ENCODE measurements at places on chromosomes 5 and 9.

- no peak for DNase-seq
Measured at GRCh38 chr9:71744754-71745521, 23.4 kb downstream of the CEMIP2 start.

GRCh38 chr5:7209658-7210057, 186.3 kb upstream of the ADCY2 start:
- no peak for DNase-seq

DNA sequence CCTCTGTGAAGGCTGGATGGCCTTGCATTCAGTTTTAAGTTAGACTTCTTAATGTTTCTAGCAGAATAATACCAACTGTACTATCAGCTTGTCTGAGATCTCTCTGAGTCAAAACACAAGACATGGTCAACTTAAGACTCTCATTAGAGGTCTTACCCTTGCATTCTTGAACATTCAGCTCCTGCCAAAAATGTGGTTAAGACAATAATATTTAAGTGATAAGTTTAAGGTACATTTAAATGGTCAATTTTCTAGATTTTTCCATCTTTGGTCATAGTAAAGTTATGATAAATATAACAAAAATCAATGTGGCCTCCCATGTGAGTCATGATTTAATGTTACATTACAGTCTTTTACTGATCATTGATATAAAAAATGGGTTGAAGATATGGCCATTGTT, 75.0 kb downstream of the NR2F1 start:
- DNase-seq: no peak

DNA sequence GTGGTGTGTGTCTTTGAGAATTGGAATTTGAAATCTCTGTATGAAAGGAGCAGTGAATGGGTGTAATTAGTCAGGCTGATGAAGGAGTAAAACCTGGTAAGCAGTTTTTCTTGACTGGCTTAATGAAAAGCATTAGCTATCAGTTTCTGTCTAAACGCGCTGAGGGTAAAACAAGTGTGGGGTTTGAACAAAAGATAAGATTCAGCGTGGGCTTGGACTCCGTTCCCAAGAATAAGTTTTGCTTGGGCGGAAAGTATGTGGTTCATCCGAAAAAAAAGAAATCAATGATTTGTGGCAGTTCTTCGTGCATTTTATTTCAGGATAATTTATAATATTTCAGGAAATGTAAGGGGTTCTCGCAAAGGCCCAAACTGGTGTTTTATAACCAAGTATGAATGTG, 217.3 kb downstream of the NTRK2 start:
- DNase-seq: no peak

- no peak for DNase-seq
Measured at GRCh38 chr5:178476972-178477754, 113.0 kb downstream of the COL23A1 start.

GRCh38 chr9:134406366-134407120, 80.3 kb downstream of the RXRA start:
- no peak for DNase-seq

DNA sequence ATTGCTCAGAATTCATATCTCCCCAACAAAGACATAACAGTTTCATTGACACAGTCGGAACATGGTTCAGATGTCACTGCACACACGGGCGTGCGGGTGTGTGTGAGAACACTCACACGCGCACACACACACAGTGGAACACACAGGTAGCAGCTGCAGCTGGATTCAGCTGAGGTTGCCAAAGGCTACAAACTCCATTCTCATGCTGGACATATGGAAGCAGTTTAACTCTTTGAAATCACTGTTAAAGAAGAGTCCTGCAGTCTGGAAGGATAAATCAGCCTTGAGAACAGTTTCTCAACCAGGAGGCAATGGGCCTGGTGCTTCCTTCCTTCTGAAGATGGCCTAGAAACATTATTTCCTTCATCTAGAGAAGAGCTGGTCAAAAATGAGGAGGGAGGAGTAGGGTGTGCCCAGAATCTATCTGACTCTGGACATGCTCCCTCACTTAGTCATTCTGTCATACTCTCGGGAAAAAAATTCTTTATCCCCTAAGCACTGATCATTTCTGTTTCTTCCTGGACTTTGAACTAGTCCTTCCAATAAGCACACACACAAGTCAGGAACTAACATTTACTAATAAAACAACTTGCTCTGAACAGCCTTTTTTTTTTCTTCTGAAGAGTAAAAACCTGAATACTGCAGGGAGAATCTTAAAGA, 160.6 kb downstream of the ZDHHC21 start:
- DNase-seq: no peak

GRCh38 chr9:749716-750115, 91.8 kb upstream of the DMRT1 start:
- DNase-seq: no peak

GRCh38 chr5:35852084-35852734, 4.5 kb upstream of the IL7R start:
- DNase-seq: peak; percentile 76

DNA sequence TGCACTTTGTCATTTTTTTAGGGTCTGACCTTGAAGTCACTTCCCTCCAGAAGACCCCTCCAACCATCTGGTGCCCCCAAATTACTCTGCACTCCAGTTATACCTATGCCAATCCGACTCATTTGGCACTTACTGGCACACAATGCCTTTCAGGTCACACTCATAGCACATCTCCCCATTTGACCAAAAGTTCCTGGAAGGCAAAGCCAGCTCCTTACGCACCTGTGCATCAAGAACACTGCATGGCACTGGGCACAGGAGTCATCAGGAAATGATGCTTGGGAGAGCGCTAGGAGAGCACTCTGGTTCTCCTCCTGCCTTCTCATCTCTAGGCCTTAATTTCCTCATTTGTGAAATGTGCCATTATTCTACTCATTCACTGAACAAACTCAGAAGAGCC, 2.9 kb downstream of the TNIP1 start:
- DNase-seq: peak; percentile 41

DNA sequence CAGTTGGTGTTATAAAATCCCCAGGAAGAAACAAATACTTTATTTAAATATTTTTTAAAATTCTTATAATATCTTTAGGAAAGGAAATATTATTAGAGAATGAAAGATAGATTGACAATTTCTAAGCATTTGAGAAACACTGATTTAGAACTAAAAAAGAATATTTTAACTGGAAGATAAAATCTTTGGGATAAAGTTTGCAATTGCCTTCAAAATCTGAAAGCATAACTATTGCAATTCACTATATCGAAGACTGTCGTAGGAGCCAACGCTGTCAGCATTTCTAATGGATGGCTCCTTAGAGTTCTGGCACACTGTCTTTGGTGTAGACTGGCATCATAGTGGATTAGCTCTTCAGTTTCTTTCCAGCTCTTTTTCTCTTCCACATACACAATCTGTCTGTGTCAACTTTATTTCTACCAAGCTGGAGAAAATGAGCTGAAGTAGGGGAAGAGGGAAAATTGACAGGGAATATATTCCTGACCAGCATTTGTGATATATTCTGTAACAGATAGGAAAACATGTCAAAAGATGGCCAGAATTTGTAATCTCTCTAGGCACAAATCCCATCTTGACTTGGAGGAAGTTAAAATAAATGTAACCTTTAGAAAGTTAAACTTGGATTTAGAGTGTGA, 1561.4 kb downstream of the MAT2B start:
- no peak for DNase-seq

DNA sequence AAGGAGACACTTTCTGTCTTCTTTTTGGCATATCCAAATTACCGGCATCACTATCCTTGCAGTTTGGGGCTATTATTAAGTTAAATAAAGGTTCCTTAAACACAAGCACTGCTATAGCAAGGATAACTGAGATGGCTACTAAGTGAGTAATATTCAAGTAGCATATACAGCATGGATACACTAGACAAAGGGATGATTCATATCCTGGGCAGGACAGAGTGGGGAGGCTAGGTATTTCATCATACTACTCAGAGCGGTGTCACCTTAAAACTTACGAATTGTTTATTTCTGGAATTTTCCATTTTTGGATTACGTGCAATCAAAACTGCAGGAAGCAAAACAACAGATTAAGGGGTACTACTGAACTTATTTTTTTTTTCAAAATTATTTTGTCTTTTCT, 54.1 kb downstream of the FER start:
- DNase-seq: no peak

- DNase-seq: no peak
Measured at GRCh38 chr5:57784121-57784520, 301.5 kb upstream of the ACTBL2 start.

DNA sequence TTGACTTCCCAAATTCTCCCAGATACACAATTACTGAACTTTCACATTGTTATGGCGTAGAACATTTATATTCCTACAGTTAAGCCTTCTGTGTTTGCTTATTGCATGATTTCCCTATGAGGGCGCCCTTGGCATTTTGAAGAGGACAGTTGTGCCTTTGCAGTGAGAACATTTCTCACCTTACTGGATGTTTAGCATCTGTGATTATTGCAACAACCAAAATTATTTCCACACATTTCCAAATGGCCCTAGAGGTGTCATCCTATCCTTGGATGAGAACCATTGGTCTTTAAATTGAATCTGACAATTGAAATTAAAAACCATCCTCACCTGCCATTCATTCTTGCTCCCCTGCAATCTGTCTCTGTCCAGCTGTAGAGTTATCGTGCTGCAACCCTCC, 104.0 kb downstream of the MAMDC2 start:
- DNase-seq: no peak

GRCh38 chr5:64958757-64959391, 190.1 kb downstream of the CWC27 start:
- no peak for DNase-seq

DNA sequence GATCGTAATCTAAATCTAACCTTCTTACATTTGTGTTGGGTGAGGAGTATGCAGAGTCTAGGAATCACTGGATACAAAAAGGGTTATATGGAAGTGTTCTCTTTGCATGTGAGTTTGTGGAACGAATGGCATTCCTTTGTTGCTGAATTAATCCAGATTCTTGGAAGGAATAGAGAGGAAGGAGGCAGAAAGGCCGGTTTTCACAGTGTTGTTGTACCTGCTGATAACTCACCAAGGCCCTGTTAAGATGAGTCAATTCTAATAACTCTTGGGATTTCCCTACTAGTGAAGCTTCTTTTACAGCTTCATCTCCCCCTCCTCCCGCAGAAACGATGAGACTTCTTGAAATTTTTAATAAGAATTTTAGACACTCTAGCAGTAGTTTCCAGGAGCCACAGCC, 84.0 kb downstream of the ZSWIM6 start:
- no peak for DNase-seq

- DNase-seq: no peak
Measured at GRCh38 chr5:69509212-69509611, 16.6 kb downstream of the OCLN start.

DNA sequence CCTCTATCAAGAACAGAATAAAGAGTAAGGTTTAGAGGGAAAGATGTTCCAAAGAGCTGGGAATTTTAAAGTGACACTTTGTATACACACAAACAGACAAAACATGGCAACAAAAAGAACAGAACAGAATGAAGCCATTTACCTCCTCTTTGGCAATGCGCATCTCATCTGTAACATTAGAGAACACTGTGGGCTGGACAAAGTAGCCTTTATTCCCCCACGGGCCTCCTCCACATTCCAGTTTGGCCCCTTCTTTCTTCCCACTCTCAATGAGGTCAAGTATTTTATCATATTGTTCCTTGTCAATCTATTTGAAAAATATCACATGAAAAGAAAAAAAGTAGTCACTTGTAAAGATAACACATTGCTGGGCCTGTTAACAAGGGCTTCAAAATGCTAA, 41.0 kb downstream of the ALDH1A1 start:
- DNase-seq: no peak

DNA sequence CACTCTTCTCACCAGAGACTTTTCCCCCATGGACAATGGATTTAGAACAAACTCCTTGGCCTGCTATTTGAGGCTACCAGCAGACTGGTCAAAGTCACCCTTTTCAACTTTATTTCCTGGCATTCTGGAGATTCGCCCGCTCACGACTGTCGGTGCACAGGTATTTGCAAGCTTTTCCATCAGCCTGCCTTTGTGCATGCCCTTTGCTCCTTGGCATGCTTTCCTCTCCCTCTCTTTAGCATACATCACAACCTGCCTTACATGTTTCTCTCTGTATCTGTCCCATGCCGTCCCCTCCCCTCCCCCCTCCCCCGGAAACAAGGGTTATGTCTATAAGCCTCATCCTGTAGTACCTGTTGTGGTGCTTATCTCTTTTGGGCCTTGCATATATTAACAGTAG, 257.1 kb downstream of the AOPEP start:
- DNase-seq: no peak

- no peak for DNase-seq
Measured at GRCh38 chr9:70083429-70083828, 39.8 kb downstream of the MAMDC2 start.

DNA sequence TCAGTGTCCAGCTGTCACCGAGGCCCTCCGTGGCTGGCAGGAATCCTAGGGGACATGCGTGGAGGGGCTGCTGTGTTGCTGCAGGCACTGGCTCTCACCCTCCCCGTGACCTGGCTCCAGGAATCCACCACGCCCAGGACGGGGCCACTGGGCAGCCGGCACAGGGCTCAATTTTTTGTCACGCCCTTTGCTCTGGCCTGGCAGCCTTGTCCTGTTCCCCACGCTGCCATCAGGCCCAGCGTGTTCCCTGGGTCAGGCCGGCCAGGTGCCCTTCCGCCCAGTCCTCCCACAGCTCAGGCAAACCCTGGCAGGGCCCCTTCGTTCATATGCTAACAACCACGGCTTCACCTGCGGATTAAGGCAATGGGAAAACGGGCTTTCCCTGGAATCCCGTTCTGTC, 37.3 kb downstream of the PROP1 start:
- DNase-seq: no peak

GRCh38 chr5:168995024-168995423, 305.9 kb downstream of the SLIT3 start:
- no peak for DNase-seq

DNA sequence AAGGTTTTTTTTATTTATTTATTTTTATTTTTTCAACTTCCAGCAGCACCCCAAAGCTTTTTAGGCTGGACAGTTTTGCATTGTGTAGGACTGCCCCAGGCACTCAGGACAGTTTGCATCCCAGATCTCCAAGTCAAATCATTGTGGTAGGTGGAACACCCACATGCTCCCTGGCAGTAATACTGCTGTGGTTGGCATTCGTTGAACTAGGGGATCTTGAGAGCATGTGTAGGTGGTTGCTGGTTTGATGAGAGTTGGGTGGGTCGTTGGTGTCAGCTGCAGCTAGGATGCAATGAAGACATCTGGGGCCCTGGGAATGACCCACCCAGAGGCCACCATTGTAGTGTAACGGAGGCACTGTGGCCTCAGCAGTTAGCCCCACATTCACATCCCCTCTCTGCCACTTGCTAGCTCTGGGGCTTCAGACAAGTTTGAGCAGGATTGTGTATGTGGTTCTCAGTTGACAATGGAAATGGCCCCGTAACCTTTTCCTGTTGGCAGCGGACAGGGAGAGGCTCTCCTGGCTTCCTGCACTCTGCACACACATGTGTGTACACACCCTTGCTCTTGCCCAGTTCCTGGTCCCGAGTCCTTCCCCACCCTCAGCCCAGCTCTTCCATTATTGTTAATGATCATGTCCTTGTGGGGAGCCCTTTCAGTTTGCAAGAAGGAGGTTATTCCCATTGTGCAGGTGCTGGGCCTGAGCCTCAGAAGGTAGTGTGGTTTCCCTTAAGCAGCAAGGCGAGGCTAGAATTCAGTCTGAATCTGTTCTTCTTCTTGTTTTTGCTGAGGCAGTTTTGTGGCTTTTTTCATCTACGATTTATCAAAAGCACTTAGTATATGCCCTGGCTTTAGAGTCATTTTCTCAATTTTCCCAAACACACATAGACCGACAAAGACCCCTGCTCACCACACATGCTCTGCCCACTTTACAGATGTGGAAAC, 46.5 kb downstream of the PPARGC1B start:
- DNase-seq: no peak

GRCh38 chr5:119327018-119327417, 28.8 kb upstream of the TNFAIP8 start:
- DNase-seq: peak; percentile 72

GRCh38 chr5:92749943-92750342, 831.1 kb downstream of the NR2F1-AS1 start:
- no peak for DNase-seq
